CD14-positive monocyte (primary cell): ENCODE measurements at places on chromosomes 1 and 21.
A peak's percentile ranks its signal among the peaks of the same experiment; 100 is the strongest.

DNA sequence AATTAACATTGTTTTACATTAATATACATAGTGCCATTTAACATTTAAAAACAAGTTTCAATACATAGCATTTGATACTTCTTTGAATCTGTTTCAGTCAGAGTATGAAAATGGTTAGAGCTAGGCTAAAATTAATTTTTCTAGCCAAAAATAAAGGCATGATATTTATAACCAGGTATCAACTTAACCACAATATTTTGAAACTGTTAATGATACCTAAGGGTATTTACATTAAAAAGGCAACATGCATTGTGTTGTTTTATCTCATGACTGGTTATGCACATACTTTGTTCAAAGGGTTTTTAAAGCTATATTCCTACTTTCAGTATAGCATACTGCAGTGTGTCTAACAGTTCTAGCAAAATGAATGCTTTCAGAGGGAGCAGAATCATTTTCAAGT lies 130.0 kb downstream of the HS2ST1 start:
- no peak for DNase-seq

- peak; percentile 48 for DNase-seq
Measured at GRCh38 chr1:193183019-193183627, 3.3 kb downstream of the B3GALT2 start.

GRCh38 chr21:32392299-32392879 lies 423 bp downstream of the URB1 start:
- no peak for DNase-seq

DNA sequence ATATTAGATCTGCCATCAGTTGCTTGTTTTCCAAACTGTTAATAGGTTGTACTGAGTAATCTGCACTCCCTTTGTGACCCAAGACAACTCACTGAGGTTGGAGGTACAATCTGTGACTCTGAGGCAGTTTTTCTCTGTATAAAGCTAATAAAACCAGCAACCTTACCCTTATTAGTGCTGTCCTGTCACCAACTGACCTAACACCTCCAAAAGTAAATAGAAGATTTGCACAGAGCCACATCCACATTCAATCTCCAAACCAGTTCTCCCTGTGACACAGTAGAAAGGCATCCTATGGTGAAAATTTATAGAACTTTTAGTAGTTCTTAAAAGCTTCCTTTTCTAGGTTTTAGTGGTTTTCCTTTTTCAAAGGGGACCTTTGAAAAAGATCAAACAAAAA lies 140.4 kb upstream of the ADGRL2 start:
- no peak for DNase-seq

GRCh38 chr1:41357451-41358101 lies 3.7 kb upstream of the FOXO6 start:
- no peak for DNase-seq

GRCh38 chr21:20373031-20373430 lies 625.2 kb upstream of the NCAM2 start:
- no peak for DNase-seq

DNA sequence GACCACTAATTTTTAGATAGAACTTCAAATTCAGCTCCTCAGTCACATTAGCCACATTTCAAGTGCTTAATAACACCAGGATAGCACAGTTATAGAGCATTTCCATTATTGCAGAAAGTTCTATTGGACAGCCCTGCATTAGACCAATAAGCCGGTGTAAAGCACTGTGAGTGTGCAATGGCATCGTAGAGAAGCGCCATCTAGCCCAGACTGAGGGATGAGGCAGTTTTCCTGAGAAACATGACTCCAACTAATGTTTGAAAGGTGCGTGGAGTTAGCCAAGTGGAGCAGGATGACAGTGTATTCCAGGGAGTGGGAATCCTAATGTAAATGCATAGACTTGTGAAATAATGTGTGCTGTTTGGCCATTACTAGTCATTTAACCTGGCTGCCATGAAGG lies 7.7 kb downstream of the RPE65 start:
- DNase-seq = no peak

- DNase-seq = no peak
Measured at GRCh38 chr21:41976611-41977010, 22.8 kb upstream of the C2CD2 start.

- DNase-seq = no peak
Measured at GRCh38 chr21:45533846-45534635, 8.2 kb downstream of the SLC19A1 start.

DNA sequence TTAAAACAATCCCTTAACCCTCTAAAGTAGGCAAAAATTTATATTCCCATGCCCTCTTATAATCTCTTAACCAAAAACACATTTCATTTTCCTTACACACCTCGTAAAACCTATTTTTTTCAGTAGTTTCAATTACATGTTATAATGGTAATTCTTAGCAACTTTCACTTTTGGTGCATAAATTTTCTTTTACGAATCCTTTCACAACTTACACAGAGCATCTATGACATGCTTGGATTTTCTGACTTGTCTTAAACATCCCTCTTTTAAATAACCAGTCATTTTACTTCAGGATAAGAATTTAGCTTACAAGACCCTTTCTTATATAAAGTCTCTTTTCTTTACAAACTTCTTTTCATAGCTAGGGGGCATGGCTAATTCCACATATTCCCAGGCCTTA lies 8.9 kb upstream of the MRPL55 start:
- DNase-seq = no peak

DNA sequence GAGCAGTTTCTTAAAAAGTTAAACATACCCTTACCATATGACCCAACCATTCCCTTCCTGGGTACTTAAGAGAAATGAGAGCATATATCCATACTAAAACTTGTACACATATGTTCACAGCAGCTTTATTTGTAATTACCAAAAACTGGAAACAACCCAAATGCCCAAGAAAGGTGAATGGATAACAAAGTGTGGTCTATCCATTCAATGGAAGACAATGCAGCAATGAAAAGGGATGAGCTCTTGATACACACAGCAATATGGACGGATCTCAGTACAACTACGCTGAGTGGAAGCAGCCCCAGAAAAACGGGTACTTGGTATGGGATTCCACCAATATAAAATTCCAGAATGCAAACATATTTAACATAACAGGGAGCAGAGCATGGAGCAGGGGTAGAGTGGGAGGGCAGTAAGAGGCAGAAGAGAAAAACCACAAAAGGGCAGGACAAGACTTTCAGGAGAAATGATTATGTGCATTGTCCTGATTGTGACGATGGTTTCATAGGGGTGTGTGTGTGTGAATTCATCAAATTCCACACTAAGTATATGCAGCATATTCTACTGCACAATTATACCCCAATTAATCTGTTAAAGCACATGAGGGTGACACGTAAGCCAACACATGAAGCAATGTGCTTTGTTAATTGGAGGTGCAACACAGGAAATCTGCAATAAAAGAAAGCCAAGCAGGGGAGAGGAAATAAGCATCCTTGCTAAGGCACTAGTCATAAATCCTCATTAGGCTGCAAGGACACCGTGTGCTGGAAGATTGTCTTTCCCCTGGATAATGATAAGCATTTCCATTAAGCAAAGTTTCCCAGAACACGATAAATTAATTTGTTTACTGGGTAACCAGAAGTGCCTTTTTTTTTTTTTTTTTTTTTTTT lies 113.1 kb upstream of the KRTAP19-8 start:
- no peak for DNase-seq

DNA sequence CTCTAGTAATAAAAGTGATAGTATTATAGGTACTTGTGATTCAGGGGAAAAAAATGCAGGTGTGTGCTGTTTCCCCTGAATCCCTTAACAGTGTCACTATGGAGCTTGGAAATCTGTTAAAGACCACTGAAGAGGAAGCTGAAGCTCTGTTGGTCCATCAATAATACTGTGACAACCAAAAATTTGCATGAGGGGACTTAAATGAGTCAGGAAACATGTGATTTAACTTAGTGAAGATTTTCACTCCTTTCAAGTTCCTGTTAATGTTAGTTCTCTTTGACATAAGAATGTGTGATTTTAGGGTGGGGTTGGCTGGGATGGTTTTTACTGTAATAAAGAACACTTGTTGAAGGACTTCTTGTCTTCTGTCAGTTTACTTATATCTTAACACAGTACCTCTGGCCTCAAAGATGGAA lies 32.0 kb downstream of the VANGL2 start:
- peak; percentile 16 for DNase-seq

GRCh38 chr1:10429868-10430215 lies 391 bp upstream of the CENPS start:
- peak; percentile 64 for DNase-seq

DNA sequence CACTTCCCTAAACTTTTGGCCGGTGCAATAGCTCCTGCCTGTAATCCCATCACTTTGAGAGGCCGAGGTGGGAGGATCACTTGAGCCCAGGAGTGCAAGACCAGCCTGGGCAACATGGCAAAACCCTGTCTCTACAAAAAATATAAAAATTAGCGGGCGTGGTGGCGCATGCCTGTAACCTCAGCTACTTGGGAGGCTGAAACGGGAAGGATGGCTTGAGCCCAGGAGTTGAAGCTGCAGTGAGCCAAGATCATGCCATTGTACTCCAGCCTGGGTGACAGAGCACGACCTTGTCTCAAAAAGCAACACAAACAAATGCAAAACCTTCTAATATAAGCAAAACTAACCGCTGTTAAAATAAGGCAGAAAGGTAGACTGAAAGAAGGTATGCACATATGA lies 25.9 kb downstream of the TMEM51 start:
- DNase-seq = no peak

DNA sequence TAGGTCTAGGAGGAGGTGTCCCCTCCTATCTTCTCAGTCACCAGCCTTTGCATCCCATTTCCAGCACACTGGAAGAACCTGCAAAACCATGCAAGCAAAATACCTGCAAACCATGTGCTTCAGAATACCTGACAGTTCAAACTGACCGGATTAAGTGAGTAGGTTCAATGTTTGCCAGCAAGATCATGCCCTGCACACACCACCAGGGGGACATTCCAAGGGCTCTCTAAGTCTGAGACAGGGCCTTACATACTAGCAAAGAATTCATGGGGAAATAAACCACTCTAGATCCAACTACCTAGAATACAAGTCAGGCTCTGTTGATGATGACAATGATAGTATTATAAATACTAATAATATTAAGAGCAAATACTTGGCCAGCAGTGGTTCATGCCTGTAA lies 27.6 kb downstream of the INPP5B start:
- no peak for DNase-seq

DNA sequence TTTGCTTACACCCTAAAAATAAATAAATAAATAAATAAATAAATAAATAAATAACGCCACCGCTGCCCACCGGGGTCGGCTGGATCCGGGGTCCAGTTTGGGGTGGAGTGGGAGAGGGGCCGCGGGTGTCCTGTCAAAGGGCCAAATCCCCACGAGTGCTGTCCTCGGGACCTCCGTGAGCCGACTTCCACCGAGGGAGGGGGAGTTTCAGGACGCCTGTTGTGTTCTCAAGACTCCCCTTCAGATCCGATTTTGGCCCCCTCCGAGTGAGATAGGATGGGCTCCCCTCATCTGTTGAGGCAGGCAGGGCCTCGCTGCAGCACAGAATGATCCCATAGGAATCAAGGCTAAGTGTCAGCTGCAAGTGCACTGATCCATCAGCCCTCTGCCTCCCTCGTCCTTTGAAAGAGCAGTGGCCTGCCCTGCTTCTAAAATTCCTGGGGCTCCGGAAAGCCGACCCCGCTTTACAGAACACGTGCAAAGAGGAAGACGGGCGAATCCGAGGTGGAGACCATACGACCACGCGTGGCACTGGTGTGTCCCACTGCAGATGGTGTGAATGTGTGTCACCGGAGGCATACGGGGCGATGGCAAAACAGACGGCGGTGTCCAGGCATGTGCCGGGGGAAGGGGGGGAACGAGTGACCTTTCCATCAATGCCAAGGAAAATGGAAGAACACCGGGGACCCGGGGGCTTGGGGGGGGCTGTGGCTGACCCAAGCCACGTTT lies 3880.5 kb downstream of the SRGAP2C start:
- no peak for DNase-seq

GRCh38 chr1:201693890-201694607 lies 134.9 kb upstream of the IPO9 start:
- DNase-seq = no peak

DNA sequence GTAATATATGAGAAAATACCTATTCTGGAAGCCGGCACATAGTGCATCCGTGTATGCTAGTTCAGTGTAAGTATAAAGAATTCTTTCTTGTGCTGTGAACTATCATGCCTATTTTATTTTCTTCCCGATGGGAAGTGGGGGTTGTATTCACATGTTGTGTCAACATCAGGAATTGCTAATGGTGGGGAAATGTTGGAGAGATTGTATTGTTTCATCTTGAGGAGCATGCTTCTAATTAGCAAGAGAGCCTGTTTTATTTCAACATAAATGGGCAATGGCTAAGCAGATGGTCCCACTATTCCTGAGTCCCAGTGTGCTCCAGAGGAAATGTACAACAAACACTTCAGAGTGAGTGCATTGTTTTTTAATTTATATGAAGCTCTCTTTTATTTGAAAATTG lies 485.2 kb downstream of the PLPP3 start:
- DNase-seq = no peak

DNA sequence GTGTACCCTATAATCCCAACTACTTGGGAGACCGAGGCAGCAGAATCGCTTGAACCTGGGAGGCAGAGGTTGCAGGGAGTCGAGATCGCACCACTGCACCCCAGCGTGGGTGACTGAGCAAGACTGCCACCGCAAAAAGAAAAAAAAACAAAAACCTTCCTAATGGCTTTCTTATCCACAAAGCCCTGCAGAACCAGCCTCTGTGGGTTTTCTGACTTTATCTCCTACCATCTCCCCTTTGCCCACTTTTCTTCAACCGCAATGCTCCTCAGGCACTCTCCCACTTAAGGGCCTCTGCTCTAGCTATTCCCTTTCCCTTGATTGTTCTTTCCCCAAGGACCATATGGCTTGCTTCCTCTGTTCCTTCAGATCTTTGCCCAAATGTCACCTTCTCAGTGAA lies 67.9 kb upstream of the PUM1 start:
- no peak for DNase-seq

- DNase-seq = peak; percentile 25
Measured at GRCh38 chr1:47388891-47389238, 27.2 kb upstream of the FOXE3 start.

- DNase-seq = no peak
Measured at GRCh38 chr1:38246955-38247952, 200.7 kb upstream of the POU3F1 start.

DNA sequence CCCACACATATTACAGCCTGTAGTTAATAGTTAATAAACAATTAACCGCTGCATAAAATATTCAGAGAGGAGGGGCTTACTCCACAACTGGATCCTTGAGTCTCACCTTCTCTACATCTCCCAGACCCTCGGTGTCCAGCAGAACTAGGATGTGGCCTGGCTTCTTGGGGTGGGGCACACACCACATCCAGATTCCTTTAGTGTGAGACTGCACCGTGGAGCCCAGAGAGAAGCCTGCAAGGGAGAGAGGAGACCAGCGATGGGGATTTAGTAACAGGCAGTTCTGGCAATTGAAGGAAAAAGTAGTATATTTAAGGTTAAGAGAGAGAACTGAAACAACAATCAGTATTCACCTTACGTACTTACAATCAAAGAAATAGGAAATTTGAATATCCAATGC lies 4.9 kb downstream of the GBP1 start:
- DNase-seq = no peak

- DNase-seq = no peak
Measured at GRCh38 chr1:203526572-203526971, 32.6 kb downstream of the OPTC start.

- DNase-seq = no peak
Measured at GRCh38 chr1:55720261-55720660, 505.1 kb upstream of the USP24 start.

- no peak for DNase-seq
Measured at GRCh38 chr1:42567038-42567437, 91.2 kb upstream of the PPIH start.

GRCh38 chr1:183417772-183418491 lies at the start of gene NMNAT2:
Gene NMNAT2 (minus strand): TSS chr1:183418380. CDS start chr1:183418267, 113 bp downstream.
- DNase-seq = no peak
